ENCODE measurements at places on chromosomes 11 and 22. TPM values are rescaled to one million over a fixed set of nuclear protein-coding genes. Genes with fewer than 3 reads are reported as not detected.

DNA sequence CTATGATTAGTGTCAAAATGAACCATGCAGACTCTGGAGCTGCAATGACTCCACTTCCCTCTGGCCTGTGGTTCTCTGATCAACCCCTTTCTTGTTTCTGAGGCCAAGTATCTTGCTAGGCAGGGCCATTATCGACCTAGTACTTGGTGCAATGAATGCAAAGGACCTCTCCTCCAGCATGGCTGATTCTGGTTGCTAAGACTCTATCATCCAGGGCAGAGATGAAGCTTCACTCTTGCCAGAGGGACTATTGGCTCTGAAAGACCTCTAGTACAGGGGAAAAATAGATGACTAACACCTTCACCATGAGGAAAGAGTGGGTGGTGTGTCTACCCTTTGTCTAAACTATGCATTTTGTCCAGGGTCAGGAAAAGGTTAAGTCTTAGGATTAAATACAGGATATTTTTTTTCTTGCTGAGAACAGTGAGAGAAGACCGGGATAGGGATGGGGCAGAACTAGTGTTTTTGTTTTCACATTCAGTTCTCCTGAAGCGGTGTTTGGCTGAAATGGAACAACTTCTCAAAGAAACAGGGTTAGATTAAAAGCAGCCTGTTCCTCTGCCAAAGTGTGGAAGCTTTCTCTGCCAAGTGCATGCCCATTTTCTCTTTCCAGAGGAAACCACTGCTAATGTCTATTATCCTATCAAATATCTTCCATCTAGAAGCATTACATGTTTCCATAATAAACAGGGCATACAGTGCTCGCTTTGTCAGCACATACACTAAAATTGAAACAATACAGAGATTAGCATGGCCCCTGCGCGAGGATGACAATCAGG, 5.0 kb upstream of the MTFP1 start:
- DNase-seq, result no peak

DNA sequence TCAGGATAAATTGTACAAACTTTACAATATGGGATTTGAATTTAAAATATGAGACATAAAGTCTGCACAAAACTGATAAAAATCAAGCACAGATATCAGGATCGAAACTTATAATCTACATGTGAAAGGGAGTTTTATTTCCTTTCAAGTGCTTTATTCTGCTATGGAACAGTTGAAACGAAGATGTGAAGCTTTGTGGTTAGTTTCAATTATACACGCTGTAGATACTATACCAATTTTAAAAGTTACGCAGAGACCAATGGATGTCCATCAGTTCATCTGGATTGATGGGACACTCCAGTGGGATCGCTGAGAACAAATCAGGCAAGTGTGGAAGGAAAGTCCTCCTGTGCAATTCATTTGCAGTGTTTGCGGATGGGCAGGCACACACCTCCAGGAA, 34.5 kb upstream of the CAT start:
- DNase-seq, result no peak

DNA sequence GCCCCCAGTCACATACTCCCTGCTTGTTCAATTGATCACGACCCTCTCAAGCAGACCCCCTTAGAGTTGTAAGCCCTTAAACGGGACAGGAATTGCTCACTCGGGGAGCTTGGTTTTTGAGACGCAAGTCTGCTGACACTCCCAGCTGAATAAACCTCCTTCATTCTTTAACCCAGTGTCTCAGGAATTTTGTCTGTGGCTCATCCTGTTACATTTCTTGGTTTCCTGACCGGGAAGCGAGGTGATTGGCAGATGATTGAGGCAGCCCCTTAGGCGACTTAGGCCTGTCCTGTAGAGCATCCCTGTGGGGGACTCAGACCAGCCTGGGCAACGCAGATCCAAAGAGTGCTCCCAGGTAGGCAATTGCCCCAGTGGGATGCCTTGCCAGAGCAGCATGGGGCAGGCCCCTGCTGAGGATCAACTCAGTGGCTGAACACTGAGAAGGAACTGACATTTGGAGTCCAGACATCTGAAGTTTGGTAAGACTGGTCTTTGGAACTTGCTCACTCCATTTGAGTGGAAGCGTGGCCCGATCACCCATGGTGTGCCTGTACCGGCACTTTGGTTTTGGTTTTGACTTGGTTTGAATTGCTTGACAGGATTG, 51.5 kb downstream of the NEU3 start:
- no peak for DNase-seq

The RAB38 gene
- 25.1 TPM for total RNA-seq

DNA sequence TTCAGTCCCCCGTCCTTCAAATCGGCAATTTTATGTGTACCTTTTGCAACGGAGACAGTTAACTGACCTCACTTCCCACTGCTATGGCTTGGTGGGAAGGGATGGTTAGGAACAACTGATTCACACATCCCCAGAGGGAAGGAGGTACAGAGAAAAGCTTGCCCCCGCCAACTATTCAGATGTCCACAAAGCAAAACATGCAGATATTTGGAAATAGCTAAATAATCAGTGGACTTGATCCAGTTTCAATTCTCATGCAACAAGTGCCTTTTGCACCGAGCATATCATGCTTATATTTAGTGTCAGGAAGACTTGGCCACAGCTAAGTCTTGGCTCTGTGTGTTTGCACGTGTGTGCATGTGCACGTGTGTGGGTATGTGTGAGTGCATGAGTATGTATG, 144.6 kb downstream of the SNX19 start:
- DNase-seq, result no peak

- DNase-seq, result no peak
Measured at GRCh38 chr11:69172674-69173073, 16.9 kb downstream of the SMIM38 start.

The APOBEC3F gene
- total RNA-seq, result 22.5 TPM

The TMEM121B gene
- 0.18 TPM for total RNA-seq

- DNase-seq, result no peak
Measured at GRCh38 chr11:24324211-24324610, 172.6 kb upstream of the LUZP2 start.

DNA sequence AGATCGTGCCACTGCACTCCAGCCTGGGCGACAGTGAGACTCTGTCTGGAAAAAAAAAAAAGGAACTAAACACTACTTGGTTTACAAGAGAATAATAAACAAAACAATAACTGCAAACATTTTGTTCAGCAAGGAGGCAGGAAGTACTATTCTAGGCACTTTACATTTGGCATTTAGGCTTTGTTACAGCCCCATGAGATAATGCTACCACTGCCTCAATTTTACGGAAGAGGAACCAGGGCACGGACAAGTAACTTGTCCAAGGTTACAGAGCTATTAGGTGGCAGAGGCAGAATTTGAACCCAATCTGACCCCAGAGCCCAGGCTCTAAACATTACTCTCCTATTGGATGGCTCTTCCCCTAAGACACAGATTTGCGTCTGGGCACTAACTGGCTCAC, 108.7 kb upstream of the AKIP1 start:
- no peak for DNase-seq

- no peak for DNase-seq
Measured at GRCh38 chr11:57556041-57556440, 11.4 kb downstream of the UBE2L6 start.

DNA sequence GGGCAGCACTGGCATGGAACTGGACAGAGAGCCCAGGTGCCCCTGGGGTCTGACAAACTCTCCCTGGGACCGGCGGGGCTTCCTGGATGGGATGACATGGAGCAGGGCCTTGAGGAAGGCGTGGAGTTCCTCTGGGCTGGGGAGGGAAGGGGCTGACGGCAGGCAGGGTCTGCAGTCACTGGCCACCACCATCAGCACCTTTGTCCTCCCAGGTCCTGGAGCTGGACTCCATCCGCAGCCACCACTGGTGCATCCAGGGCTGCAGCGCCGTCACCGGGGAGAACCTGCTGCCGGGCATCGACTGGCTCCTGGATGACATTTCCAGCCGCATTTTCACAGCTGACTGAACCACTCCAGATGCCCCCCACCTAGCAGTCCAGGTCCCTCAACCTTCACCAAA, 5.7 kb upstream of the SNX15 start:
- DNase-seq, result no peak

The GAS2L1 gene
- 15.6 TPM for total RNA-seq

The OR4X1 gene
- not detected for total RNA-seq

GRCh38 chr22:22358152-22358551, 113.6 kb downstream of the VPREB1 start:
- DNase-seq, result no peak

GRCh38 chr11:110077346-110077745, 15.8 kb upstream of the ZC3H12C start:
- no peak for DNase-seq

The SCO2 gene
- total RNA-seq, result not detected

GRCh38 chr22:20063271-20064139, 16.5 kb upstream of the DGCR8 start:
- no peak for DNase-seq

DNA sequence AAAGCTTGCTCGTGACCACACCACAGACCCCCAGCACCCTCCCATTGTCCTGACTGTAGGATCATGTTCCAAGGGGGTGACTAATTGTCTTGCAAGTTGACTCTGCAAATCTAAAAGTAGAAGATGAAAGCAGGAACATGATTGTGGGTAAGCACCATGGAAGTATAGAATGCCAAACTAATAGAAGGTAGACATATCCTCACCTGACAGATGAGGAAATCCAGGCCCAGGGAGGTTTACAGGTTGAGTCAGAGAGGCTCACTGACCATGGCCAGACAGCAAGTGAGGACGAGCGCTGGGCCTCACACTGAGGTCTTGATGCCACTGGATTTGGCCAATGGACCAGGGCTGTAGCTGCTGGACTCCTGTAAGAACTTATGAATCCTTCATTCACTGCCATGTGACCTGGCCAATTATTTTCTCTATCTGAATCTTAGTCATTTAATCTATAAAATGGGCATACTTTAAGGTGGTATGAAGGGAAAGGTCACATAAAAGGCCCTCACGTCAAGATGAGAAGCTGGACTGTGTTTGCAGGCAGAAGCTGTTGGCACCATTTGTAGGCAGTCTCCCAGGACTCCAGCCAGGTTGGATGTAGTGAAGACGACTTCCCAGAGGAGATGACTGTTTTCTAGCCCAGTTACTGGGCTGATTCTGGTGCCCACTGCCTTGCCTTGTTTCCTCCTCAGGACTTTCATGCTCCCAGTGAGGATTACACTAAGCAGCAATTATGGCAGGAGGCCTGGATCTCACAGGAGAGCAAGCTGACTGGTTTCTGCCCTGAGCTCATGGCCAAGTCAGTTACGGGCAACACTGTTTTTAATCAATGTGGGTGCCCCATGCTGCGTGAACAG, 54.6 kb downstream of the GAB4 start:
- no peak for DNase-seq

The ACTN3 gene
- total RNA-seq, result 0.16 TPM

GRCh38 chr22:41501209-41501608, 32.3 kb downstream of the ACO2 start:
- DNase-seq, result no peak

DNA sequence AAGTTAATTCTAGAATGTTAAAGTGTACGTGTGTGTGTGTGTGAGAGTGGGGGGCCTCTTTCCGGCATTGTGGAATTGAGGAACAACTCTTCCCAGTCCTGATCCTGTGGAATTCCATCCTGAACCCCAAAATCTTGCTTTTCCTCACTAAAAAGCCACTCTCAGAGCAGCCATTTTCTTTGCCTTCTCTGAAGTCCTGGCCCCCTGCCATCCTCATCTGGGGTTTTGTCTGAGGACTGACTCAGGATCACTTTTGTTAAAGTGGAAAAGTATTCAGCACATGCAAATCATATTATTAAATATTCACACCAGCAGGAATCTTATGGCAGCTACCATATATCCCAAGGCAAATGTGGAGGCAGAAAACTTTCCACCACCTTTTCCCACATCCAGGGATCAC, 3.8 kb downstream of the SCN4B start:
- no peak for DNase-seq

GRCh38 chr11:2888266-2888968, 2.8 kb upstream of the CDKN1C start:
- DNase-seq, result peak; percentile 93

GRCh38 chr11:68583041-68583446, 101.3 kb upstream of the GAL start:
- no peak for DNase-seq

DNA sequence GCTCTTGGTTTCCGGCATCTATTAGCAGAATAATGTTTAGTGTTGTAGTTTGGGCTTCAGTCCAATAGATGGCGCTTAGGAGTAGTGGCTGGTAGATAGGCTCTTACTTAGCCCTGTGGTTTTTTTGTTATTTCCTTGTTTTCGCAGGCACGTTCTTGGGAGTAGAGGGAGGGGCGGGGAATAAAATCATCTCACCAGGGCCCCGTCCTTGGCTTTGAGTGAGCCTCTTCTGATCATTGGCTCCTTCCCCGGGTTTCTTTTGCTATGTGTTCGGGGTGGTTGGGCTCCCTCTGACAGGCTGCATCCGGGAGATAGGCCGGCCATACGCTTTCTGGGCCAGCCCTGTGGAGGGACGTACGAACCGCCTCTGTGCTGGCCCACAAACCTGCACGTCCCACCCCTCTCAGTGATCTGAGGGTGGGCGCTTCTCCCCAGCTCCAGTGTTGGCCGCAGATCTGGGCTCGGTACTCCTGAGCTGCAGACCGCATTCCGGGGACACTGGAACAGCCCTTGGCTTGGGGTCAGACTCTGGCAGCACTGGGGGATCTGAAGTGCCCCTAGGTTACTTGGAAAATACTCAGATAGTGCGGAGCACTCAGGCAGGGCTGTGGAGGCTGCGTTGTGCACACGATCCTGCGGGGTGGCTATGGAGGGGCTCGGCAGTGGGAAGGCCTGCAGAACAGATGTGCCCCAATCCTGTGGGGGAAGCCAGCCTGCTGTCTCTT, 217.0 kb downstream of the DYNC2H1 start:
- DNase-seq, result no peak

DNA sequence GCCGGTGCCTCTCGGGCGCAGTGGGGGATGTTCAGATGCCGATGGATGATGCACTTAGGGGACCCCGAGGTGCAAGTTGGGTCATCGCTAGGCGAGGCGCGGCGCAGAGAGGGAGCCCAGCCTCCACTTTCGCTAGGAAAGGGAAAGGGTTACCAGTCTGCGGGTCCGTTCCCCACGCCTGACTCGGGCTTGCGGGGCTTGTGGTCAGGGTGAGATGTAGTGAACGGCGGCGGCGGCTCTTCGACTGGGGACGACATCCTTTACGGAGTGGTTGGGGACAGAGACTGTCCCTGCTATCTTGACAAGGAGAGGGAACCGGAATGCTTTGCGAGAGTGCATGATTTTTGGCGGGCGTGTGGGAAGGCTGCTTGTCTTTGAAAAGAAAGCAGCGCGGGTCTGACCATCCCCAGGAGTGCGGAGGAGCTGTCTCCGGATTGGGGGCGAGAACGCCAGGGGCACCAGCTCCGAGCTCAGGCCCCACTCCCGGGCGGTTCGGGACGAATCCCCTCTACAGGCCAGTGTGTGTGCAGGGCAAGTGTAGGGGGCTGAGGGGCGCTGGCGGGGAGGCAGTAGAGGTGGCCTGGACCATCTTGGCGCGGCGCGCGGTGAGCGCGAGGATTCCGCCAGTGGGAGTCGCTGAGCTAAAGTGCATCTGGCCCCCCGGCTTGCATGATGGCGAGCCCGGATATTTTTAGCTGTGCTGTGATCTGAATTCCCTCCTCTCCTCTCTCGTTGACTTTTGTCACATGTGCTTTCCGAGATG, 1.1 kb downstream of the FAT3 start:
- DNase-seq, result no peak

GRCh38 chr11:10604798-10605197, 36.3 kb upstream of the LYVE1 start:
- no peak for DNase-seq
